Left lobe of liver (tissue), 2 donors: ENCODE measurements at places on chromosomes 4 and X.

- DNase-seq, result no peak
These were observed 165.3 kb upstream of the BCOR start for GRCh38 chrX:40263014-40263560.

- DNase-seq, result no peak
These were observed 1049.9 kb upstream of the TENM3 start for GRCh38 chr4:181193131-181193930.

- no peak for DNase-seq
These were observed 19.7 kb upstream of the ACSL1 start for GRCh38 chr4:184845367-184846021.

- DNase-seq, result no peak
These were observed 8.2 kb downstream of the ARHGAP4 start for GRCh38 chrX:153917869-153918268.

DNA sequence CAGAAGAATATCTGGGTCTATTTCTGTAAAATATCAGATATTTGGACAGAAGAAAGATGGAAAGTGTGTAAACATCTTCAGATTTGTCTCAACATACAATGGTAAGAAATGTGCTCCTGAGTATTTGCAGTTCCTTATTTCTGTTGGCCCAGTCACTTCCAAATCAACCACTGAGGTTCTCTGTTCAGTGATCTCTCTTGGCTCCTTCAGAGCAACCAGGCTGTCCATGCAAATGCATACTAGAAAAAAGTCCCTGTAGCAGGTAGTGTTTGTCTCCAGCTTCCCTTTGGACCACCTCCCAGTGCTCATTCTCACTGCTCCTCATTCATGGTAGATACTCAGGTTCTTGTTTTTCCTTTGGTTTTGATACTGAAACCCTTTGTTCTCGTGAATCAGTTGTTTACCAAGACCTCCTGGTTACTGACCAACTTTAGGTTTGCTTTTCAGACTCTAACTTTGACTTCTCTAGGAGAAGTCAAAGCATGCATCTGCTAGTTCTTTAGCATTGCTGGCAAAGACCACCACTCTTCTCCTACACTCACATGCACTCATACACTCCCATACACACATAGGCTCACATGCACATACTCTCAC lies 28.8 kb downstream of the ASIC5 start:
- DNase-seq, result no peak

- DNase-seq, result no peak
These were observed 152.1 kb downstream of the SLIT2 start for GRCh38 chr4:20403846-20404245.
